ENCODE measurements at places on chromosomes 2 and 18.

GRCh38 chr18:62328586-62329525 is 3.7 kb downstream of the TNFRSF11A start:
- DNase-seq: no peak

GRCh38 chr2:76472946-76473345 is 762.2 kb upstream of the GCFC2 start:
- DNase-seq: no peak

DNA sequence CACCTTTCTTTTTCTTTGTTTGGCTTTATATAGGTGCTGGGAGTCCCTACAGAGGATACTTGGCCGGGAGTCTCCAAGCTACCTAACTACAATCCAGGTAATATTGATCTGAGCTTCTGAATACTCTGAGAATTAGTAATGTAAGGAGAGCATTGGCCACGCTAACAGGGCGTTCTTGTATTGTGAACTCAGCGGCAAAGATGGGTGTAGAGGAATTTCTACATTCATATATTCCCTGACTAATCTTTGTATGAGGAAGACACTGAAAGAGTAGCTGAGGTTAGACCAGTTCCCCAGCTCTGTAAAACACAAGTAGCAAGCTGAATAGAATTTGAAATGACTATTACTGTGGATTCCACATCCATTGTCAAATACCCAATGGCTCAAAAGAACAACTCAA is 48.5 kb downstream of the CDK15 start:
- DNase-seq: no peak

- peak; percentile 94 for DNase-seq
These were observed 18.8 kb upstream of the DTNB start for GRCh38 chr2:25692143-25692542.

- DNase-seq: no peak
These were observed 1.7 kb upstream of the PPP4R1 start for GRCh38 chr18:9616049-9616448.

DNA sequence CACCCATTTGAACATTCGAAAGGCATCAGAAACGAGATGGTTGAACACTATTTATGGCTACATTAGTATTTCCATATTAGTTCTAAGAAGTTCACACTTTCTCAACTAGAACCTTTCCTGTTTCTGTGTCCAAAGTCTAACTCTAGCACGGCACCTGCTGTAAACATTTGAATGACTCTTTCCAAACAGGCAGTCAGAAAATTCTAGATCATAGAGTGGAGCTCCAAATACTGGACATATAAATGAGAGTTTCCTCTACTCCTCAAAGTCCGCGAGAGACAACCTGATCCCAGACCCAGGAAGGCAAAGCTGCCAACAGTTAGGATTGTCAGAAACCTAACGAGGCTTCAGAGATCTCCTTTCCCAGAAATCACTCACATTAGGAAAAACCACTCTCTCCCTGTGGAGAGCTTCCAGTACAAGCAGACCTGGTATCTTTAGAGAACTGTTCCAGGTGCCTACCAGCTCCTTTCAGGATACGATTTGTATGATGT is 10.6 kb downstream of the RND3 start:
- no peak for DNase-seq

DNA sequence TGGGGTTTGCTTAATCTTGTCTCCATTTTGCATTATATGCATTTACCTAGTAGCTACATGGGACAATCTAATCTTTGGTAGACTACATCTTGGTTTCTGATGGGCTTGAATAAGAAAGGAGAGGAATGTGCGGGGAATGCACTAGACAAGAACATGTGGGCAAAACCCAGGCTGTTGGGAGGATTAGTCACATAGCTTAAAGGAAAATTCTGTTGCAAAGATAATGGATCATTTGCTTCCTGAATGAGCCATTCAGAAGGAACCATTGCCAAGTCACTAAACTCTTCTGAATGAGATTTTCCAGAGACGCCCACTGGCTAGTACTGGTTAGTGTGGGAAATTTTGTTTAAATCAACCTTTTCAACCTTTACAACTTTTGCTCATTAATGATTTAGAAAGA is 84.8 kb downstream of the OSBPL6 start:
- peak; percentile 93 for DNase-seq

DNA sequence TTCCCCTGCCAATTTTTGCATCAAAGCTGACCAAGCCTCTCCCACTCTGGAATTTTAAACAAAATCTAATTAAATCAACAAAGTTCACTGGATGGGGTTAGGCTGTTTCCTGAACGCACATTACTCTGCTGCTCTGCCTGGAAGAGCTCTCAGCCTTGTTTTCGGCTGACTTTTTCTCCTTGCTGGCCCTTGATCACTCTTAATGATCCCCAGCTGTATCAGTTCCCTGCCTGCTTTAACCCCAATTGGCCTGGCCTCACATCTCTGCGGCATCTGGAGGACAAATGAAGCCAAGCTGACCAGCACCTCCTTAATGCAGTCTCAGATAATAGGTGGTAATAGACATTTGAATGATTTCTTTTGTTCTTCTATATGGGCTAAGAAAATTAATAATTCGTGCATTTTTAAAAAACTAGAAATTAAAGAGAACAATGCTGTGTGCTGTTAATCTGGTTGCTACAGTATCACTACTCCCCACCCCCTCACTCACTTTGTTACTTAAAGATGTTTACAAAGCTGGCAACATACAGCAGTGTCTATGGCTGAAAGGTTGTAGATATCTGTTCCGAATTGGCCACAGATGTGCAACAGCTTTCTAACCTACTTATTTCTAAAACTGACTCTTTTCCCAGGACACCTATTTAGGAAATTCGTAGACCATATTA is 415.2 kb upstream of the KCNH7 start:
- no peak for DNase-seq

- no peak for DNase-seq
These were observed 383.2 kb downstream of the SOCS6 start for GRCh38 chr18:70671889-70672565.

DNA sequence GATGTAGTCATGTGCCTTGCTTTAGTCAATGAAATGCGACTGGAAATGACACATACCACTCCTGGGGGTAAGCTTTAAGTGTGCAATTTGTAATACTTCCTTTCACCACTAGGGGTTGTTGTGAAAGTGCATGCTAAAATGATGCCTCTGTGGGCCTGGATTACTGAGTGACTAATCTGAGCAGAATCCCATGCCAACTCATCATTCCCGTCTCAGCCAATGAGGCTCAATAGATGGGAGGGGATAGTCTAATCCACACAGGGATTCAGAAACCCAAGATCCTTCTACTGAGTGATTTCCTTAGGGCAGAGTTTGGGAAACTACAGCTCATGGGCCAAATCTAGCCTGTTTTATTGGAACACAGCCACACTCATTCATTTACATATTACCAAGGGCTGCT is 54.0 kb downstream of the HRH4 start:
- DNase-seq: peak; percentile 53

GRCh38 chr2:120042359-120042758 is 29.5 kb downstream of the EPB41L5 start:
- DNase-seq: no peak

- no peak for DNase-seq
These were observed 6.9 kb upstream of the POLR2D start for GRCh38 chr2:127864877-127865276.

- no peak for DNase-seq
These were observed 94.2 kb upstream of the DLGAP1 start for GRCh38 chr18:4549164-4549872.

DNA sequence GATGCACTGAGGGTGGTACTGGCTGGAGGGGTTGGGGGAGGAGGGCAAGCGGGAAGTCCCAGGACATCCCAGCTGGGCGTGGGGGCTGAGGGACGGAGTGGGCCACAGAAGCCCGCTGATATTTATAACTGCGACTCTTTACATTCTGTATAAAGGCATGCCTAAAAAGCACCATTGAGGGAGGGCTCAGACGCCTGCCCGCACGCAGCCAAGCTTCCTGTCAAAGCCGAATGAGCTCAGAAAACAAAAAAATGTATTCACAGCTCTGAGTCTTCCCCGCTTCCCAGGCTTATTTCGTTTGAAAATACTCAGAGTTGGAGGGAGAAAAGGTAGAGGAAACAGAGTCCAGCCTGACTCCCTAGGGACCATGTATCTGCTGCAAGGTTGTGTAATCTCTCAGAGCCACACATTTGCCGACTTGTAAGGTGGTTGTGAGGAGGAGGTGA is 170.1 kb upstream of the HAAO start:
- peak; percentile 50 for DNase-seq

DNA sequence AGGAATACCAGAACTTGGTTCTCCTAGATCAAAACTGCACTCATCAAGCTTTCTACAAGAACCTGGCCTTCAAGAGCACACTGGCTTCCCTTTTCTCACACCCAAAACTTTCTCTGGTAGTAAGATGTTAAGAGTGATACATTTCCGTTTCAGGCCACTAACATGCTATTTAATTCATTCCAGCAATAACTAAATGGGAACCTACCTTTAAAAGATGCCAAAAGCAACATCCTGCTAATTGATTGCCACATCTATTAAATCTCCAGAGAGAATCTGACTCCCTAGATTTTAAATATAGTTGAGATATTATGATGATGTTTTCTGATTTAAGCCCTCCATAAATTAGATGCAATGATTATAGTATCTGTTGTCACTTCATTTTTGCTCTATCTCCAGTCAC is 71.6 kb downstream of the KCTD18 start:
- DNase-seq: no peak

DNA sequence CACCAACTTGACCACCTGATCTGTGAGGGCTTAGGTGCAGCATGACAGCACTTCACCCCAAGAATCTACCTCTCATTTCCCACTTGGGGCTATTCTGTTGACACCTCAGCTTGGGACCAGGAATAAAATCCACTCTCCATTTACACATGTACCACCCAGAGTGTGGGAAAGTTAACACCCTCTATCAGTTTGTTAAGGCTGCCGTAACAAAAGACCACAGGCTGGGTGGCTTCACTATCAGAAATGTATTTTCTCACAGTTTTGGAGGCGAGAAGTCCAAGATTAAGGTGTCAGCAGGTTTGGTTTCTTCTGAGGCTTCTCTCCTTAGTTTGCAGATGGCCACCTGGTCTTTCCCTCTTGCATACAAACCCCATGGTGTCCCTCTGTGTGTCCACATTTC is 277.7 kb upstream of the ERBB4 start:
- DNase-seq: no peak

DNA sequence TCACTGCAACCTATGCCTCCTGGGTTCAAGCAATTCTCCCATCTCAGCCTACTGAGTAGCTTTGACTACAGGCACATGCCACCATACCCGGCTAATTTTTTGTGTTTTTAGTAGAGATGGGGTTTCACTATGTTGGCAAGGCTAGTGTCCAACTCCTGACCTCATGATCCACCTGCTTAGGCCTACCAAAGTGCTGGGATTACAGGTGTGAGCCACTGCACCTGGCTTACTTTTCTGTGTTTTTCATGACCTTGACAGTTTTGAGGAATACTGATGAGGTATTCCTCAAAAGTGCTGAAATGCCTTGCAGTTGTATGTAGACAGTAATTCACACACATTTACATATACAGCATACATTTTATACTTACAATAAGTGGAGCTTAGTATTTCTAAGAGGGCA is 126.1 kb downstream of the PHLPP1 start:
- DNase-seq: no peak

DNA sequence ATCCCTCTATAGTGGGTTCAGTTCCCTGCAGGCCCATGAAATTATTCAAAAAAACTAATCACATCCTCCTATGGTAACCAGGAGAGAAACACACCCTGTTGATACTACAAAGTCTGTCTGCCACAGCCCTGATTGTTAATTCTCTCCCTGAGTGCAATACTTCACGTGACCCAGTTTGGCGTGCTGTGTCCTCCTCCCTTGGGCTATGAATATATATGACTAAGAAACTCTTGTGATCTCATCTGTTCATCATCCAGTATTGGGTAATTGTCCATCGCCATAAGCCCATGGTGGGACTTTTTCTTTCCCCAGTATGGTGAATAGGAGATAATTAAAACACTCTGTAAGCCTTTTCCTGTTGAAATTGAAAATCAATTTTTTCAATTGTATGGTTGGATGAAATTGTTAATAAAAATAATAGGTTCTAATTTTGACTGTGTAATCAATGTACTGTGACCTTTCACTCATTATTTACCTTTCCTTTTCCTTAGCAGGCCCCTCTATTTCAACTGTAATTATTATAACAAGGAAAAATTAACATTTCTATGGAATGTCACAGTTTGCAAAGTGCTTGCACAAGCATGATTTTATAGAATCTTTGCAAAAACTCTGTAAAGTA is 1822.6 kb downstream of the SUCLG1 start:
- peak; percentile 9 for DNase-seq

GRCh38 chr2:1141079-1141478 is 190.4 kb downstream of the SNTG2 start:
- no peak for DNase-seq

- DNase-seq: no peak
These were observed 197.9 kb downstream of the CALCRL start for GRCh38 chr2:187250137-187250536.

- no peak for DNase-seq
These were observed 221.6 kb downstream of the GPD2 start for GRCh38 chr2:156657809-156658208.

DNA sequence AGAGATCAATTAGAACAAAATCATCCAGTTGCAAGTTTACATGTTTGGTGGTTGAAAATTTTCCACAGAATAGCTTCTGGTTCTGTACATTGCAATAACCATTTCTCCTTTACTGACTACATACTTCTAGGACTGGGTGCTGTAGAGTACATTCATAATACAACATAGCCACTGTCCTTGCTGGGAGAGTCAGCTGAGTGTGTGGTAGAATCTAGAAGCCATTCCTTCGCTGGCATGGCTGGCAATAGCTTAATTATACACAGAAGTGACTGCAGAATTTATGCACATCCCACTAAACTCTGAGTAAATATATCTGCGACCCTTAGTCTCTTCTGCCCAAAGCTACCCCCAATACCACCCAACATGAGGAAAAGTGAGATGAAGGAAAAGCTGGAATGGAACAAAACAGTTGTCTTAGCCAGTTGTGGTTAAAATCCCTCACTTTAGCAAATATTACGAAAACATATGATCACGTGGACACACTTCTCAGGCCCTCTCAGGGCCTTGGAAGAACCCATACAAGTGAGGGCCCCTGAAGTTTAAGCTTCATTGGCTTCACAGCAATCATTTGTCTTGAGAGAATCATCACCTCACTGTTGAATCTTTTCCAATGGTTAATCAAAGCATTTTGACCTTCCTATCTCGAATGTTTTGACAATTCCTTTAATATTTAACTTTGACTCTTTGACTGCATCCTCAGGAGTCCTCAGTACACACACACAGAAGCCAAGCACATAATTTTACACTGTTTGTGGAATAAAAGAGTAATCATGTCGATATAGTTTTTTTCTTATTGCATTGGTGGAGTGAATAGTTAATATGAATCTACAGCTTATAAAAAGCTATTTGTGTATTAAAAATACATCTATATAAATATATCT is 225.1 kb downstream of the ZNF385B start:
- DNase-seq: no peak

- DNase-seq: no peak
These were observed 8.7 kb downstream of the IMPA2 start for GRCh38 chr18:11989966-11990380.

GRCh38 chr2:146246002-146246735 is 1598.7 kb upstream of the ACVR2A start:
- DNase-seq: peak; percentile 33

Data from foreskin melanocyte (primary cell).